ENCODE measurements at places on chromosomes 7 and 10.

- DNase-seq = no peak
Observed at GRCh38 chr7:627661-628401, 98.7 kb upstream of the DNAAF5 start.

- no peak for DNase-seq
Observed at GRCh38 chr7:16066805-16067459, 354.4 kb downstream of the CRPPA start.

- DNase-seq = no peak
Observed at GRCh38 chr10:100696477-100696901, 48.9 kb upstream of the PAX2 start.

GRCh38 chr10:47020471-47020870 lies 109.2 kb downstream of the PTPN20 start:
- no peak for DNase-seq

GRCh38 chr7:41574377-41574776 lies 128.5 kb downstream of the INHBA start:
- no peak for DNase-seq

- no peak for DNase-seq
Observed at GRCh38 chr10:308101-308500, 172.8 kb downstream of the ZMYND11 start.

- peak; percentile 22 for DNase-seq
Observed at GRCh38 chr10:113126229-113127201, 176.5 kb downstream of the TCF7L2 start.

GRCh38 chr10:21604651-21605050 lies 70.6 kb downstream of the MLLT10 start:
- no peak for DNase-seq

GRCh38 chr7:6380310-6381095 lies 67.3 kb downstream of the DAGLB start:
- no peak for DNase-seq

GRCh38 chr10:131580674-131581073 lies 269.2 kb upstream of the TCERG1L start:
- no peak for DNase-seq

Measured in stimulated activated CD8-positive, alpha-beta memory T cell treated with anti-CD3 and anti-CD28 coated beads, Interleukin-4, amount 100 ng/mL, for 24 hours (primary cell).